ENCODE measurements at places on chromosomes 5 and 9. TPM values are rescaled to one million over a fixed set of nuclear protein-coding genes. Genes with fewer than 3 reads are reported as not detected.

DNA sequence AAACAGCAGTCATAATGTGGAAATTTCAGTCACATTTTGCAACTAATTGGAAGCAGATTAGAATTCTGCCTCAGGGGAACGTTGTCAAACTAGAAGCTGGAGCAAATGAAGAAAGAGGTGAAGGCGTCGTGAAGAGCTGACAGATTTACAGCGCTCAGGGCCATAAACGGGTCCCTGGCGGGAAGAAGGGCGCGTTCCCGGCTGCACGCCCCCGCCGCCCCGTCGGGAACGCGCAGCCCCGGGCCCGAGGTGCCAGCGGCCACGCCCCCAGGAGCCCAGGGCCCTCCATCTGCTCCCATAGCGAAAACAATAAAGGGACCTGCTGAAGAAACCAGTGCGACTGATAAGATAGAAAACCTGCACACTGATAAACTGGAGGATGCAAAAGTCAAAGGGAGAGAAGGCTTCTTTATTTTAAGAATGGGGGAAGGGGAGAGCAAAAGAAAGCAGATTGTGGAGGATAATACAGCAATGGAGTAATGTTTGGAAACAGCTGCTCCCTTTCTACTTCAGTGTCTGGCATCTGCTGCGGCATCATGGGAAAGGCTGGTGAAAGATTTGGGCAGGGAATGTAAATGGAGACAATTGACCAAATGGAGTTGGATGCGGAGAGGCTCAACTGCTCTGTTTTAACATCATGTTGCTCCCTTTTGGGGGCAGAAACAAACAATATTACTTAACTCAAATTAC, 11.1 kb downstream of the ZNF608 start:
- DNase-seq = no peak

- peak; percentile 55 for DNase-seq
Observed at GRCh38 chr5:78504704-78505677, 143.6 kb downstream of the LHFPL2 start.

Gene FBXL17
- total RNA-seq = 4.8 TPM

Gene PCDHGA5
- total RNA-seq = 0.24 TPM
